Naive thymus-derived CD8-positive, alpha-beta T cell (primary cell): ENCODE measurements at places on chromosomes 13 and 19.

- no peak for DNase-seq
These were observed 292.4 kb upstream of the TSHZ3 start for GRCh38 chr19:31641591-31641990.

DNA sequence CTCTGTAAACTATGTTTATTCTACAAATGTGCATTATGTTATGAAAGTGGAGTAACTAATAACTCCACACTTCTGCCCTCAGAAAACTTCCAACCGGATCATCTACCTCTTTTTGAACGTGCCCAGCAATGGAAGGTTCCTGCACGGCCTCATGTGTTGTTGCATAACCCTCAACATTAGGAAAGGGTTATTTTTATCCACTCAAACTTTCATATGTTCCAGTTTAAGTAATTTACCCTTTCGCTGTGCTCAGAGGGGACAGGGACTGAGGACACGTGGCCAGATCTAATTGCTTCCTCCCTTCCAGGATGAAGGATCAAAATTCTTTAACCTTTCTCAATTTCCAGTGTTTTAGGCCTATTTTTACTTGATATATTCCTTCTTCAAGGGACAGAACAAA lies 29.6 kb downstream of the IRS2 start:
- no peak for DNase-seq

DNA sequence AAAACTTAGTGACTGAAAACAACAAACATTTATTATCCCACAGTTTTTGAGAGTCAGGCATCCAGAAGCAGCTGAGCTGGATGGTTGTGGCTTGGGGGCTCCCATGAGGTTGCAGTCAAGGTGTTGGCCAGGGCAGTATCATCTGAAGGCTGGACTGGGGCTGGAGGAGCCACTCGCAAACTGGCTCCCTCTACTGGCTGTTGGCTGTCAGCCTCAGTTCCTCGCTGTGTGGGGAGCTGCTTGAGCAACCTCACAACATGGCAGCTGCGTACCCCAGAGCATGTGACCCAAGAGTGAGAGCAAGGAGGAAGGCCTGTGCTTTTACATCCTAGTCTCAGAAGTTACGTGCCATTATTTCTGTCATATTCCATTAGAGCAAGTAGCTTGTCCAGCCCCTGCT lies 9.7 kb downstream of the YJU2 start:
- DNase-seq, result no peak

DNA sequence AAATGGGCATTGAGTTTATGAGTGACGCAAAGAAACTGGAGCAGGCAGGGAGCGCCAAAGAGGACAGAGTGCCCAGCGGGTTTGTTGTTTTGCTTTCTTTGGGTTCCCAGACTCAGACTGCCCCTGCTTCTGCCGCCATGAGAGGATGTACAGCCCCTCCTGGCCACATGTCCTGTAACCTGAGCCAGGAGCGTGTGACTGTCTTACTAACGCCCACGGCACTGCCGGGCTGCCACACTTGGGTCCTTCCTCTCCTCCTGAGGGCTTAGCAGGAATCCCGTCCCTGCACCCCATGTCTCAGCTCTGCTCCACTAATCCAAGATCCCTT lies 80.5 kb downstream of the GPR12 start:
- no peak for DNase-seq

- no peak for DNase-seq
These were observed 34.9 kb upstream of the PSPC1 start for GRCh38 chr13:19817510-19818158.

DNA sequence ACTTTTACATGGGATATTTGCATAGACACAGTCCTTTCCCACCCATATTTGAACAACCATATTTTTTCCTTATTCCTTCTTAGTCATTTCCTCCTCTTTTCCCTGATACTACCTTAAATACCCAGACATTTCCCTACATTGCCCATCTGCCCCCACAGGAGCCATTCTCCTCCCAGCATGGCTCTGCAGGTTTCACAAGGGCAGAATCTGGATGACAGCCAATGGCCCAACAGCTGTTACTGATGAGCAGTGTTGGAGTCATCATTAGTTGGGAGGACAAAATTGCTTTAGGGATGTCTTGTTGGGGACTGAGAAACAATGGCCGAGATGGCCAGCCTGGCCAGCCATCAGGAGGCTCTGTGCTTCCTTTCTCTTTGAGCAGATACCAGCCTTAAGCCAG lies 209.5 kb downstream of the KLF5 start:
- DNase-seq, result no peak
